Central memory CD8-positive, alpha-beta T cell (primary cell): ENCODE measurements at places on chromosomes 2 and 18.
A peak's percentile ranks its signal among the peaks of the same experiment; 100 is the strongest.

DNA sequence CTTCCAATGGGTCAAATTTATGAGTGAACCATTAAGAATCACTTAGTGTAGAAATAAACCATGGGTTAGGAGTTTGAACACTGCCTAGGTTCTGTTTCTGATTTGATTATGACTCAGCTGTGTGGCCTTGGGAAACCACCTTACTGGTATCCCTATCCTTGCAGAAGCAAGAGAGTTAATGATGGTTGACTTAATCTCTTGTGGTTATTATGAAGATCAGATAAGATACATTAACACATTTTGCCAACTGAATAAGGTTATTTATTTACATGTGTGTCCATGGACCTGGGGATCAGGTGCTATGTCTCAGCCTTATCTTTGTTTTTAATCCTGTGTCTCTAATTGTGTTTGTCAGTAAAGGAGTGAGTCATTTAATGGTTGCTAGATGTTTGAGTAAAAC lies 5.4 kb upstream of the KCNJ13 start:
- no peak for DNase-seq
- peaks cover 15% of the 10 kb centered on the region for H3K36me3 ChIP-seq
- H3K27ac ChIP-seq = peak overlapping the region; percentile 33
- no peaks in the 10 kb centered on the region for H3K4me1 ChIP-seq

DNA sequence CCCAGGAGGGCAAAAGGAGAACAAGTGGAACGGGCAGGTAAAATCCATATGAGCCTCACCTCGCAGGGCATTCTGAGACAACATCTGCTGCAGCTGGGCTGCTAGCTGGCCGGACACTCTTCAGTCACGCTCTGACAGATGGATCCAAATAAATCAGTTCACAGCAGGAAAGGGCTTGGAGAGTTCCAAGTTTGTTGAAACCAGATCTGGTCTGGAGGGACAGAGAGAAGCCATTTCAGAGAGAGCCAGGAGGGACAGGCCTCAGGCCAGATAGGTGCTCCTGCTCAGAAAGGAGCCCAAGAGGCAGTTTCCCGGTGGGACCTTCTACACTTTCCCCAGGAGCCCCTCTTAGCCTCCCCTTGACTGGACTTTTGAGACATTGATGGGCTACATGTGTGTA lies 28.2 kb upstream of the TNP1 start:
- no peak for DNase-seq
- no peaks in the 10 kb centered on the region for H3K4me1 ChIP-seq
- no peaks in the 10 kb centered on the region for H3K27me3 ChIP-seq
- no peak overlapping the region for H3K27ac ChIP-seq
- H3K4me3 ChIP-seq = no peak overlapping the region

- no peak overlapping the region for H3K4me3 ChIP-seq
- H3K27ac ChIP-seq = no peak overlapping the region
- no peak for DNase-seq
- H3K4me1 ChIP-seq = no peaks in the 10 kb centered on the region
Measured at GRCh38 chr18:48608581-48608980, 69.8 kb downstream of the CTIF start.

DNA sequence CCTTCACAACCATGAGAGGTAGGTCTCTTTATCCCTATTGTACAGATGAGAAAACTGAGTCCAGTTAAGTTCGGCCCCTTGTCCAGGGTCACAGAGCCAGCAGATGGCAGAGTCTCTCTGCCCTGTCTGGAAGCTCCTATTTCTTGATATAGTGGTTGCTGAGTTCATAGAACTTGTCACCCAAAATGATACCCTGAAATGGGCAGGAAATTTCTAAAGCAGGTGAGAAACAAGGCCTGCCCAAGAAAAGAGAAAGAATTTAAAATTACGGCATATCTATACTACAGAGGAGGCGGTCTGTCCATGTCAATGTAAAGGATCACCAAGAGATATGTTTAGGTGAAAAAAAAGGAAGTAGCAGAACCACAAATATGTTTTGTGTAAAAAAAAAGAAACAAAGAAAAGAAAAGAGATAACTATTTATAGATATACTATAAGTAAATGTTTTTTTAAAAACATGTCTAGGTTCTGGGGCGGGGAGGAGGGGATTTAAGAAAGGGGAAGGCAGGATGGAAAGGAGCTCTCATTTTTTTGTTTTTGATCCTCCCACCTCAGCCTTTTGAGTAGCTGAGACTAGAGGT lies 39.8 kb downstream of the MYO7B start:
- no peak for DNase-seq
- no peaks in the 10 kb centered on the region for H3K36me3 ChIP-seq
- no peak overlapping the region for H3K4me3 ChIP-seq
- H3K4me1 ChIP-seq = no peaks in the 10 kb centered on the region
- H3K27ac ChIP-seq = no peak overlapping the region

DNA sequence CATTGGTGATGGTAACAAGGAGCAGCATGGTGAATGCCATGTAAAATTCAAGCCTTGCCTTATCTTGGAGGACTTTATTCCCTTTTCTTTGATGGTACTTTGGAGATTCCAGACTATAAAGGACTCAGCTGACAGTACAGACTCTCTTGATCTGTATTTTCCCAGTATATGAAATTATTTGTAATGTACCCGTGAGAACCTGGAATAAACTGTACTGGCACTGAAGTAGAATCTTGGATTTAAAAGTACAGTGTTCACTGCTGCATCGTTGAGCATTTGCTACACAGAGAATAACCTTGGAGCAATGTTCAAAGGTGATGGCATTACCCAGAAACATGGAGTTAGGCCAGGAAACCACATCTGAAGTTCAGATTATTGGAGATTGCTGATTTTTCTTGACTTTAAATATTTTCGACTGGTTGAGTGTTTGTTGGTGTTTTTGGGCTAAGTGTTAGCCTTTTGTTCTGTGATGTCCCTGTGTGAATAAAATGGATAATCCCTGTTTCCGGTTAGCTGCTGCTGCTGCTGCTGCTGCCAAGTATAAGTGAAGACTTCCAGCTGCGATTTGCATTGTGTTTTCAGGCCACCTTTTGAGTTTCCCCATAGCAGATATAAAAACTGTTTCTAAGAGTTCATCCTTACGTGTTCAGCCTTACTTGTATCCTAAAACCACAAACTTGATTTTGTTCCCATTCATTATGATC lies 122.0 kb downstream of the SPTBN1 start:
- peak overlapping the region; percentile 42 for H3K4me3 ChIP-seq
- no peaks in the 10 kb centered on the region for H3K27me3 ChIP-seq

DNA sequence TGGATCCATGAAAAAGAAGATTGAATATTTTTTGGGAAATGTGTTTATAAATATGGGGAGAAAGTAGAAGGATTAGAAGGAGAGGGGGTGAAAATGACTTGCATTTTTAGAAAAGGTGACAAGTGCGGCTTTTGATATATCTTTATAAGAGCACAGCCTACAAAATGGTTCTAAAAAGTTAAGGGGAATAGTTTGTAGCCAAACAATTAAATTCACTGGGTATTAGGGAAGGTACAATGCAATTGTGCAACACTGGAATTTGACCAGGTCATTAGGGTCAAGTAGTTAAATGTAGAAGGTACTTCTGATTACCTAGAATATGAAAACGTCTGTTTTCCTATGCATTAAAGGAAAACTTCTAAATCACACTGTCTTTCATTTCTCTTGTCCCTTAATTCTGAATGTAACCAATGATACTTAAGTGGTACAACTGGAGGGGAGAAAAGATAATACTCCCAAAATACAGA lies 44.5 kb upstream of the SERTAD2 start:
- no peaks in the 10 kb centered on the region for H3K27me3 ChIP-seq
- H3K27ac ChIP-seq = no peak overlapping the region
- H3K36me3 ChIP-seq = no peaks in the 10 kb centered on the region
- DNase-seq = no peak
- no peak overlapping the region for H3K4me3 ChIP-seq

DNA sequence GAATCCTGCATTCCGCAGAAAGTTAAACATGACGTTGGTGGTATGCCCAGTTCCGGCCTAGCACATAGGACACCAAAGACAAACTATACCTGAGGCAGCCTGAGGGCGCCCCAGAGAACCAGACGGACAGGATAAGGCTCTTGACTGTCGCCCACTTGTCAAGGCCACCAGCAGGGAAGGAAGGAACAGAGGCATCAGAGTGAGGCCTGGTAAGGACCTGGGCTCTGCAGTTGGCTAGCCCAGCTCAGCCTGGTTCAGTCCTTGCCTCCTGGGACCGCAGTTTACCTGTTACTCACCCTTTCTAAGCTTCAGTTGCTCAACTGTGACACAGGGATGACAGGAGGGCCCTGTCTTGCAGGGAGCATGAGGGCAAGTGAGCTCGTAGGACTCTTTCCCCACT lies 82.1 kb downstream of the ACTR2 start:
- DNase-seq = no peak
- H3K4me1 ChIP-seq = no peaks in the 10 kb centered on the region
- H3K27me3 ChIP-seq = no peaks in the 10 kb centered on the region
- no peaks in the 10 kb centered on the region for H3K36me3 ChIP-seq

DNA sequence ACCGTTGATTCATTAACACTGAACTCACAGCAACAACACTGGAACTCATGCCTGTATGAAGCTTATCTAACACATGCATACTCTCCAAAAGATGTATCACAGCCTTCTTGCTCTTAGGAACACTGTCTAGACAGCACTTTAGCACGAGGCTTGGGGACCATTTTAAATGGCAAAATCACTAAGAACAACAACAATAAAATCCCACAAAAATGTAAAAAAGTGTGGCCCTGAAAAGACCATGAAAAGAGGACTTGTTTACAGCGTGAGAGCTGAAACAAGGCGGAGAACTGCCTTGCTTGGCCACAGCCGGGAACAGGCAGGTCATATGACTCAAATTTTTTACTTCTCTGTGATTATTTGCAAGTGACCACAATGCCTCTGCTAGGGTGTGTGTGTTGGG lies 48.1 kb downstream of the CHN1 start:
- H3K4me3 ChIP-seq = no peak overlapping the region
- H3K4me1 ChIP-seq = no peaks in the 10 kb centered on the region
- peaks cover 23% of the 10 kb centered on the region for H3K27me3 ChIP-seq
- H3K36me3 ChIP-seq = no peaks in the 10 kb centered on the region

- no peaks in the 10 kb centered on the region for H3K36me3 ChIP-seq
- H3K4me1 ChIP-seq = no peaks in the 10 kb centered on the region
- no peak overlapping the region for H3K27ac ChIP-seq
Measured at GRCh38 chr2:217806482-217806765, 196.4 kb downstream of the TNS1 start.

- no peaks in the 10 kb centered on the region for H3K36me3 ChIP-seq
- H3K4me1 ChIP-seq = no peaks in the 10 kb centered on the region
- DNase-seq = no peak
Measured at GRCh38 chr2:48169141-48169592, 262.9 kb upstream of the FBXO11 start.

DNA sequence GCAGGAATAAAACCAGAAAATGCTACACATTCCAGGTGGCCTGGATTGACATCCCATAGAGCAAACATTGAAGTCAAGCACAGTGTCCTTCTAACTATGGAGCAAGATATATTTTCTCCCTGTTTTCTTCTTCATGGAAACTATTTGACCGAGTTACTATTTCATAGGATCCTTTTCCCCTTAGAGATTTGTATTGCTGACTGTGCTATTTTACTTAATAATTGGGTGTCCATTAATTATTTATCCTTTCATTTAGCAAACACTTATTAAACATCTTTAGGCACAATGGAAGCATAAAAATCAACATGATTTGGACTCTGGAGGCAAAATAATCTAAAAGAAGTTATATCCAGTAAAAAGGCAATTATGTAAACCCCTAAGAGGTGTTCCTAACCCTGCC lies 782.8 kb upstream of the ACVR2A start:
- no peak overlapping the region for H3K4me3 ChIP-seq
- no peaks in the 10 kb centered on the region for H3K27me3 ChIP-seq
- no peaks in the 10 kb centered on the region for H3K36me3 ChIP-seq
- H3K27ac ChIP-seq = no peak overlapping the region

GRCh38 chr2:109129921-109130722 lies 1.1 kb downstream of the SH3RF3 start:
- H3K27me3 ChIP-seq = peaks cover 88% of the 10 kb centered on the region
- peak overlapping the region; percentile 48 for H3K27ac ChIP-seq
- H3K4me1 ChIP-seq = peaks cover 6% of the 10 kb centered on the region
- peaks cover 4% of the 10 kb centered on the region for H3K36me3 ChIP-seq

DNA sequence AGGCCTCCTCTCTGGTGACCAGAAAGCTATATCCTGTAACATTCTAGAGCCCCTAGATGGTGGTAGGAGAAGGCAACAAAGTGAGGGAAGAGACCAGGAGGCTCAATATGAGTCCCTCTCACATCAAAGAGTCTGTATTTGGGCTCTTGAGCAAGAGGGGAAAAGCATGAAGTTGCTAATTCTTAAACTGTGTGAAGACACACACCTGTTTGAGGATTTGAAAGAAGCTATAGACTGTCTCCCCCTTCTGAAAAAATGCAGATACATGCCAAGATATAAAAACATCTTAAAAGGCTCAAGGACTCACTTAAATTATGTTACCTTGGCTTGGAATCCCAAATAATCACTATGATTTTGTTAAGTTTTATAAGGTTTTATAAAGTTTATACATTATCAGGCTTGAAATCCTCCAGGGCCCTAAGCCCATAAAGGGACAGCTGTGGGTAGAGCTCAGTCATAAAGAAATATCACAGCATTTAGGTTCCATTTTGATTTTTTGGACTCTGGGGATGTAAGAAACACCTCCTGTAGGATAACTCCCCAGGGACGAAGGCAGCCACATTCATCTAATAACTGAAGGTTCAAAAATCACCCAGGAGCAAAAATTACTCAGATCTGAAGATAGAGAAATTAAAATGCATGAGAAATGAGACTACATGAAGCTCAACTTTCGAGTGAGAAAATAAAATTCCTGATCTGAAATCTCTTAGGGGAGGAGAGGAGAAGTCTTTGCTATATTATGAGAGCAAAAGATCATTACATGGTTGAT lies 136.1 kb upstream of the LGALSL start:
- H3K4me3 ChIP-seq = no peak overlapping the region
- peaks cover 9% of the 10 kb centered on the region for H3K4me1 ChIP-seq
- no peaks in the 10 kb centered on the region for H3K27me3 ChIP-seq
- H3K36me3 ChIP-seq = no peaks in the 10 kb centered on the region
- no peak for DNase-seq

DNA sequence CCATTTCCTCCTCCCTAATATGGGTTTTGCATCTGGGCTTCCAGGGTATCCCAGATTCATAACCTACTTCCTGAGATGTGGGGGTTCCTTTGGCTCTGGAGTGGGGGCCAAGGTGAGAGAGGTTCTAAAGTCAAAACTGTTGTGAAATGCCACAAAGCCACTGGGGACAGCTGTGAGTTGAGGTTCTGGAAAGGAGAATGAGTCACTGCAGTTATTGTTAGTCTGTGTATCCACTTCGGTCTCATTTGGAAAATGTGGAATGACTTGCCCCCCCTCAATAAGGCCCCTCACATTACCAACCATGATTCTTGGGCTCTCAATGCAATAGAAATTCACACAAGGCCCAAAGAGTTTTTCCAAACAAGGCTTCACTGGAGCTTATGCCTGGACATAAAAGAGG lies 51.1 kb upstream of the LGALSL start:
- no peak for DNase-seq
- no peak overlapping the region for H3K4me3 ChIP-seq
